ENCODE measurements at places on chromosomes 6 and 20.

- DNase-seq, result peak; percentile 86
These were observed 7.8 kb upstream of the MDGA1 start for GRCh38 chr6:37705239-37706051.

DNA sequence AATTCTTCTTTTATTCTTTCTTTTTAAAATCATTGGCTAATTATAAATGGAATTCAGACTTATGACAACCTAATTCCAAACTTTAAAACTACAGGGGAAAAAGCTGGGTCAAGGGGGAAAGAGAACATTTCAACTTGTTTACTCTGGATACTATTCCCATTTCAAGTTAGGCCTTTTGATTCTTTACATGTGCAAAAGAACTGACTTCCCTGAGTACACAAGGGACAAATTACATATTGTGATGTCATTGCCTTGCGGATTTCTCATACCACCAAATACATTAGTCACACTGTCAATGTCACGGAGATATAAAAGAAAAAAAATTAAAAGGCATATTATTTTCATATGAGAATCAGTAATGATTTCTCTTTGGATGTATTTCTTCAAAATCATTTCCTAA, 96.5 kb upstream of the TBX18 start:
- no peak for DNase-seq

GRCh38 chr20:21105429-21106170, 558 bp downstream of the LINC00237 start:
- peak; percentile 25 for DNase-seq

DNA sequence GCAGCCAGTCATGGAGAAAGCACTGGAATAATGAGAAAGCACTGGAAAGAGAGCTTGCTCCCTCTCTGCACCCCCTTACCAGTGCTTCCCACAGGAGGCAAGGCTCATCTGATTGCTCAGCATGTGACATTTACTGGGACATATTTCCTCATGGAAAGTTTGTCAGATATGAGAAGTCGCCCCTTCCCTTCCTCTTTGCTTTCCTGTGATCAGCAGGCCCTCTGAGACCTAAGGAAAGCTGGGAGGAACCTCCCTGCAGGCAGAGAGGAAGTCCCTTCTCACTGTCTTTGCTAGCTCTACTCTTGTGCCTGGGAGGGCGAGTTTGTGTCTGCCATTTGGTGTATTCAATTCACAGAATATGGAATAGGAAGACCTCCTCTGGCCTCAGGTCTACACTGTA, 283.8 kb downstream of the ALDH8A1 start:
- DNase-seq, result no peak

GRCh38 chr20:20435453-20435852, 67.5 kb downstream of the INSM1 start:
- DNase-seq, result no peak

DNA sequence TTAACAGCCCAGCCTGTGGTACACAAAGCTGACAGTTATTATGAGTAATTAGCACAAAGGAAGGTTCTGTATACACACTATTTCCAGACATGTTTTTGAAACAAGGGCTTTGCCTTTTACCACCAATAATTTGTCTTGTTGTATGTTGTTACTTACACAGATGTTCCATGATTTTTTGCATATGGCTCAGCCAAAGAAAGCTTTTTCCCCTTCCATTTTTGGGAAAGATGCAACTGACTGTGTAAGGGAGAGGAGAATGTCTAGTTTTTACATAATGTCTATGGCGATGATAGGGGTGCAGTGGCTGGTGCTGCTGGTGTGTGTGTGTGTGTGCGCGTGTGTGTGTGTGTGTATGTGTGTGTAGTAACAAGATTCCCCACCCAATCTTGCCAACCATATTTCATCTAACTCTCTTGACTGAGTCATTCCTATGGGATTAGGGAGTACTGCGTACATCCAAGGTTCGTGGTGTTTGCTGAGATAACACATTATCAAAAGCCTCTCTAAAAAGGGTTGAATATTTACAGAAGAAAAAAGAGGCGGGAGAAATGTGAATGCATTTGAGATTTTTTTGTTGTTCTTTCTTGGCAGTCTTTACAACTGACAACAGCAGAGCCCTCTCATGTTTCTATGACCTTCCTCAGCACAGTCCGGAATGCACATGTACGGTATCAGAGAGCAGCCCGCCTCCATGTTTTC, 192.2 kb downstream of the GMPR start:
- DNase-seq, result no peak

DNA sequence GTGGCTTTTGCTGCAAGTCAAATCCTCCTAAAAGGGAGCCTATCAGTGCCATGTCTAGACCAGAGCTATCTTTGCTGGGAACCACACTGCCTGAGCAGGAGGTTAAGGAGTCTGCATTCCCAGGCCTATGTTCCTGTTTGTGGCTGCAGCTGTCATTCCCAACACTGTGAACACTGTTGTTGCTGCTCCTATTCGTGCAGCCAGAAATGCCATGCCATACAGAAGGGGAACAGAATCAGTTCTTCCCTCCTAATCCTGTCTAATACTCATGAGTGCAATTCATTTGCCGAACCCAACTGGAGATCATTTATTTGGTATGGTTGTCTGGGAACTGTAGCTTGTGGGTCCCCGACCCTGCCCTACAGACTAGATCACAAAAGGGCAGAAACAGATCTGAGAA, 406.5 kb upstream of the GJE1 start:
- no peak for DNase-seq

DNA sequence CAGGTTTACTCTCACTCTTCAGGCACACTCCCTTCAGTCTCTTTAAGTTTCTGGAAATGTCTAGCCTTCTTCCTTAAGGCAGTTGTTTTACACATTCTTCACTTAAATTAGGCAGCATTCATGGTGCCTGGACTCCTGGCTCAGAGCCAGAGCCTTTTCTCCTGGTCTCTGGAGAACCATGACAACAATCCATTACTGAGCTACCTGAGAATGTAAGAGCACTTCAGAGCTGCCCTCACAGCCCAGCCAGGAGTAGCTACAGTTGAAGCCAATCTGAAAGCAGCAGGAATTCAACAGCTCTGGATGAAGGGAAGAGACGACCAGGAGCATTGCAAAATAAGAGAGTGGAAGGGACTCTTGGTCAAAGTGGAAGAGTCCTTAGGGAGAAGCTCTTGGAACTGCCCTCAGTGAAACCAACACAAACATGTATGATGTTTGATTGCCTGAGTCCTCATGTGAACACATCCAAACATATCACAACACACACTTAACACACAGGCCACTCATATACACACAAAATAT, 416.8 kb upstream of the SPTLC3 start:
- DNase-seq, result no peak

DNA sequence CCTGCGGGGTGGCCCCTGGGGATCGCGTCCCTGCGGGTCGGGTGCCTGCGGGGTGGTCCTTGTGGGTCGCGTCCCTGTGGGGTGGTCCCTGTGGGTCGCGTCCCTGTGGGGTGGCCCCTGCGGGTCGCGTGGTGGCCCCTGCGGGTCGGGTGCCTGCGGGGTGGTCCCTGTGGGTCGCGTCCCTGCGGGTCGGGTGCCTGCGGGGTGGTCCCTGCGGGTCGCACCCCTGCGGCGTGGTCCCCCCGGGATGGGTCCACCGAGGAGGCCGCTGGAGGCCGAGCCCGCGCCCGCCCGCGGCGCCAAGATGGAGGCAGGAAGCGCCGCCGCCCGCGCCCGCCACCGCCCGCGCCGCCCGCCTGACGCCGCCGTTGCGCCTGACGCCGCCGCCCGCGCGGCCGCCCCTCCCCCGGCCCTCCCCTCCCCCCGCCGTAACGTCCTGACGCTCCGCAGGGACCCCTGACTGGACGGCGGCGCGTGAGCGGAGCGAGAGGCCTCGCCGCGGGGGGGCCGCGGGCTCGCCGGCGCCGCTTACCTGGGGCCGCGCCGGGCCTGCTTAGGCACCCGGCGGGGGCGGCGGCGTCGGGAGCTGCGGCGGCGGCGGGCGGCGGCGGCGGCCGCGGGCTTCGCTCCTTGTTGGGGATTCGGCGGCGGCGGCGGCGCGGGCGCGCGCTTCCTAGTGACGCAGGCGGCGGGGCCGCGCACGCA, at the start of gene GMEB2:
Gene GMEB2, minus strand, starts transcription at position 678 of the 705 bp plus-strand sequence. CDS start 7,704 bp downstream, outside the sequence.
- DNase-seq, result no peak

DNA sequence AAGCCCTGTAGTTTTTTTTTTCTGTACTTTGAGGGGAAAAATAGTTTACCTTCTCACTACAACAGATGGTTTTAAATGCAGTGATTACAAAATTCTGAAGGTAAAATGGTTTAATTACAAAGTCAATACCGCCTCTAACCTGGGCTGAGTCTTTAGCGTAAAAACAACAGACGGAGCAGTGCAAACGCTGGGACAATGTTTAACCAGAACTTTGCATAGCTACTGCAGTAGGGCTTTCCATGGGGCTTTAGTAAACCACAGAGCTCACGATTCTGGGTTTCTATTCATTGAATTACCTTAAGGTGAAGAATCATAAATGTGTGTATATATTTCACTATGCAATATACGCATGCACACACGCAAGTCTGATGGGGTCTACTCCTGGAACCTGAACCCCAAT, 77.9 kb downstream of the RFX6 start:
- DNase-seq, result no peak

DNA sequence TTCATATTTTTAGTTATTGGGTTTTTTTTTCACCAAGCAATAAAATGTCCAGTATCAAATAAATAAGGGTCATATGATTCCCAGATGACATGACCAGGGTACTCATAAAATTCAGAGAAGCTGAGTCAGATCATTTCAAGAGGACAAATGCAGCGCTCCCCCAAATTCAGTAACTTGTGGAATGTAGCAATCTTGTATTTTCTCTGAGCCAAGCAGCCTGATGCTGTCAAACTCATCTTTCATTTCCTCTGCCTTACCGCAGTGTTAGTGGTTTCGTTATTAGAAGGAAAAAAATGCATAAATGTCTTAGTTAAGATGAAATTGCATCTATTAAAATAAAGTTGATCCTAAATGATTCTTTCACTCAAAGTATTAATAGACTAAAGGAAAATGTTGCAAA, 57.8 kb upstream of the EDN1 start:
- peak; percentile 86 for DNase-seq

DNA sequence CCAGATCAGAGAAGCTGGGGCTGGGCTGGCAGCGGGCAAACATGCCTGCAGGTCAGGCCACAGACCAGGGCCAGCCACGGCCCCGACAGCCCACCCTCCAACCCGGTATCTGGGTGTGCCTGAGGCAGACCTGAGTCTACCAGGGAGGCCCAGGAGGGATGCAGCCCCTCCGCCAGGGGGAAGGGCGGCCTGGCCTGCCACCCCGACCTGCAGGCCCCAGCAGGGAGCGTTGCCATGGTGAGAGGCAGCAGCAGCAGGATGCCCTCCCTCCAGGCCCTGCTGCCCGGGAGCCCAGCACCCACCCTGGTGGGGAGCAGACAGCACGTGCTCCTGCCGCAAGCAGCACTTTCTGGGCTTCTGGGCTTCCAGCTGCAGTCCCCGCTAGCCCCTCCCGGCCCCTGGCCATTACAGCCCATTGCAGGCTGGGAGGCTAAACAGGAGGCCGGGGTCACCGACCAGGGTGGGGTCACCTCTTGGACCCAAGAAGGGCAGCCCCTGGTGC, 3.8 kb upstream of the EEF1A2 start:
- DNase-seq, result no peak

GRCh38 chr20:18645196-18645745, 57.4 kb downstream of the DTD1 start:
- no peak for DNase-seq

DNA sequence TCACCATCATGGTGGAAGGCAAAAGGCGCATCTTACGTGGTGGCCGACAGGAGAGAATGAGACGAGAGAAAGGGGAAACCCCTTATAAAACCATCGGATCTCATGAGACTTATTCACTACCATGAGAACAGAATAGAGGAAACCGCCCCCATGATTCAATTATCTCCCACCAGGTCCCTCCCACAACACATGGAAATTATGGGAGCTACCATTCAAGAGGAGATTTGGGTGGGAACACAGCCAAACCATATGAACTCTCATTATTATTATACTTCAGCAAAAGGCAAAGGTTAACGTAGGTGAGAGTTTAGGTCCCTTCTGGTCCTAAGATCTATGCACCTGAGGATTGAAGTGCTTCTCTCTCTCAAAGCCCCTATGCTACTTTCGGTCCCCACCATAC, 2.4 kb upstream of the PFDN4 start:
- no peak for DNase-seq

GRCh38 chr6:53845280-53846195, 50.7 kb downstream of the LRRC1 start:
- DNase-seq, result no peak

- DNase-seq, result peak; percentile 85
These were observed 193.4 kb downstream of the CDC5L start for GRCh38 chr6:44580901-44581300.

DNA sequence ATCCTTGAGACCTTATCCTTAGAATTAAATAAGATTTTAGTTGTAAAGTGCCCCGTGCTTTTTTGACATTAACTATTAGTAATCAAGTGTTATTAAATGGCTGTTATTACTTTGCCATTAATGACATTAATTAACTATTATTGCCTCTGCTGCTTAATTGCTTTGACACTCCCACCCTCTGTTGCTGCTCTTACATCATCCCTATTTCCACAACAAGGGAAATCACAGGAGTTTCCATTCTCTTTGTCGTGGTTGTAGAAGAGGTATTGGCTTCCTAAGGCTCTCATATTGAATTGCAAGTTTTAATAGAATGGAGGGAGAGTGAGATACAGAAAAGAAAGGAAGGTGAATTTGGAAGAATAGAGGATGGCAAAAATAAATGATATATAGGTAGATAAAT, 545.8 kb downstream of the MMUT start:
- DNase-seq, result no peak

GRCh38 chr6:33450434-33450833, 3.9 kb upstream of the ZBTB9 start:
- no peak for DNase-seq

- DNase-seq, result no peak
These were observed 76.0 kb upstream of the CD93 start for GRCh38 chr20:23161968-23162696.

DNA sequence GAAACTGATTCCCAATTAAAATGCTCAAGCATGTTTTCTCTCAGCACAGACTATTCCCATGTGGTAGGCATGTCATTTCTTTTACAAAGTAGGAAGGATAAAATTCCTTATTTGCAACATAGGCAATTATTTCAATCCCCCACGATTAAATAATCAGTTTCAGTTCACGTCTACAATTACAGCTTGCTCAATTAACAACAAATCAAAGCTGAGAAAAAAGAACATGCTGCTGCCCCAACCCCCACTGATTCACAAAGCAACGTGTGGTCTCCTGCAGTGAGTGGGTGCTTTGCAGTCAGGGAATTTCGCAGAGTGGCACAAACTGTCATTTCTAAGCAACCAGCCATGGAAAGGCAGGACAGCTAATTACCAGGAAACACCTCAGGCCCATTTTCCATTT, 17.0 kb downstream of the RNASET2 start:
- DNase-seq, result no peak

GRCh38 chr6:36912586-36912985, 26.8 kb downstream of the C6orf89 start:
- DNase-seq, result peak; percentile 94

GRCh38 chr6:11217360-11218101, 14.9 kb downstream of the NEDD9 start:
- DNase-seq, result no peak

DNA sequence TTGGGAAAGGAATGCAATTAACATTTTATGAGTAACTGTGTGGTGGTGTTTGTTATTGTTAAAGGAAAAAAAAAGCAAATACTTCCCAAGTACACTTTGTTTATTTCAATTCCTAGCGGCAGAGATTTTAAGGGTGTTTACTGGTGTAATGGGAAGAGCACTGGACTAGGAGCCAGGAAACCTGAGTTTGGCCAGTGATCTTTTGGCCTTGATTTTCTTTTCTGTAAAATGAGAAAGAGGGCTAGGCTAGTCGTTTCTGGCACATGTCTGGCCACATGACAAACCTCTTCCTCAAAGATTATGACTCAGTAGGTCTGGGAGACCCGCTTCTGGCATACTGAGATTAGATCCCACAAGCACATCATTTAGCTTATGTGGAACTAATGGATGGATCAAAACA, 428.1 kb upstream of the NOX3 start:
- peak; percentile 45 for DNase-seq
